A549 treated with dexamethasone at 1 μM for 4 hours (cell line): ENCODE measurements at places on chromosomes 3 and 15. TPM values are rescaled to one million over a fixed set of nuclear protein-coding genes. Genes with fewer than 3 reads are reported as not detected.

SYNPR gene
- total RNA-seq: not detected in 5 replicates

ISL2 gene
- 2.4 to 4.5 TPM (median 3.5 TPM) in 5 replicates for total RNA-seq

CACNA1D gene
- total RNA-seq: 0.54 to 1.1 TPM (median 0.88 TPM) in 5 replicates

SCN11A gene
- total RNA-seq: not detected in 5 replicates

ABHD17C gene
- total RNA-seq: 23.8 to 27.4 TPM (median 26.4 TPM) in 5 replicates

ARL14 gene
- 0.23 to 0.67 TPM (median 0.40 TPM) in 5 replicates for total RNA-seq

NR1I2 gene
- total RNA-seq: not detected in 5 replicates

NCBP2 gene
- total RNA-seq: 44.8 to 47.4 TPM (median 45.7 TPM) in 5 replicates

LYZL4 gene
- total RNA-seq: not detected in 5 replicates

PPM1L gene
- 0.27 to 0.90 TPM (median 0.65 TPM) in 5 replicates for total RNA-seq

SLC12A8 gene
- 1.8 to 2.7 TPM (median 2.1 TPM) in 5 replicates for total RNA-seq

GRM7 gene
- not detected in 5 replicates for total RNA-seq

CATSPER2 gene
- total RNA-seq: 0.17 to 1.8 TPM (median 0.86 TPM) in 5 replicates

MNS1 gene
- 2.4 to 3.9 TPM (median 3.3 TPM) in 5 replicates for total RNA-seq

ATP13A5 gene
- total RNA-seq: not detected in 5 replicates

CRABP1 gene
- 1.3 to 2.2 TPM (median 1.6 TPM) in 5 replicates for total RNA-seq

SCAMP2 gene
- total RNA-seq: 50.4 to 77.5 TPM (median 75.5 TPM) in 5 replicates

RPL4 gene
- 5,382 to 5,921 TPM (median 5,526 TPM) in 5 replicates for total RNA-seq

STAG1 gene
- total RNA-seq: 8.4 to 11.2 TPM (median 10.0 TPM) in 5 replicates

MST1 gene
- 0.83 to 2.4 TPM (median 1.4 TPM) in 5 replicates for total RNA-seq

WDR93 gene
- total RNA-seq: 0.10 to 0.27 TPM (median 0.17 TPM) in 5 replicates

SLC35G2 gene
- 22.4 to 24.6 TPM (median 24.3 TPM) in 5 replicates for total RNA-seq

OIP5 gene
- 11.3 to 12.7 TPM (median 12.1 TPM) in 5 replicates for total RNA-seq

ZNF106 gene
- 7.2 to 13.9 TPM (median 12.6 TPM) in 5 replicates for total RNA-seq

XCR1 gene
- not detected in 5 replicates for total RNA-seq

THOC7 gene
- total RNA-seq: 58.2 to 74.4 TPM (median 59.3 TPM) in 5 replicates

EXD1 gene
- total RNA-seq: 0.35 TPM in 1 of 5 replicates, not detected in the others

TUBGCP4 gene
- total RNA-seq: 4.1 to 7.0 TPM (median 5.5 TPM) in 5 replicates

UROC1 gene
- not detected in 5 replicates for total RNA-seq

ADAMTS17 gene
- total RNA-seq: 0.08 to 0.30 TPM (median 0.13 TPM) in 4 of 5 replicates, not detected in the other

C2CD4B gene
- total RNA-seq: 0.10 to 0.27 TPM (median 0.18 TPM) in 5 replicates

TRPM1 gene
- not detected in 5 replicates for total RNA-seq

COLQ gene
- total RNA-seq: 0.12 to 0.36 TPM (median 0.28 TPM) in 5 replicates

STAB1 gene
- 0.09 to 0.17 TPM (median 0.13 TPM) in 4 of 5 replicates, not detected in the other for total RNA-seq

THRB gene
- total RNA-seq: 1.3 to 2.5 TPM (median 1.6 TPM) in 5 replicates

NAA50 gene
- 135 to 171 TPM (median 162 TPM) in 5 replicates for total RNA-seq

GOLGA8K gene
- 0.34 to 1.2 TPM (median 0.62 TPM) in 5 replicates for total RNA-seq

SNX22 gene
- total RNA-seq: 0.50 to 1.3 TPM (median 0.74 TPM) in 5 replicates

LSM3 gene
- 19.7 to 28.3 TPM (median 22.3 TPM) in 5 replicates for total RNA-seq
